ENCODE measurements at places on chromosomes 7 and 10.

- peak; percentile 14 for DNase-seq
These were observed 34.4 kb upstream of the FAM20C start for GRCh38 chr7:157771-158625.

- DNase-seq: no peak
These were observed 131.7 kb upstream of the CHST15 start for GRCh38 chr10:124225029-124225466.

DNA sequence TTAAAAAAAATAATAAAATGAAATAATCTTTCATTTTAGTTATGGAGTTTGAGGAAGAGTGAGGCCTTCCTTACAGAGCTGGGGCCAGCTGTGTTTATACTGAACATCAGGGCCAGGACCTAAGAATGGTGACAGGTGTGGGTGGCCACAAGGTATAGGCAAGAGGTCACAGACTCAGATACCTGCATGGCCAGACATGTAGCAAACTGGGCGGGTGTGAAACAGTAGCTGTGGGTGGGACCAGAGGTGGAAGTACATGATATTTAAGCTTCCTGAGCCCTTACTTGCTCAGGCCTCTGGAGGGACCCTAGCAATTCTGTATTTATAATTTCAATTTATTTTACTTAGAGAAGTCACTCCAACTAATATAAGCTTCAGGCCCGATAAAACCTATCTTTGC, 27.7 kb upstream of the CAMK1D start:
- DNase-seq: no peak

- DNase-seq: peak; percentile 73
These were observed 45.6 kb upstream of the SUN1 start for GRCh38 chr7:786472-787255.

GRCh38 chr10:118311505-118311904, 30.6 kb downstream of the FAM204A start:
- no peak for DNase-seq

DNA sequence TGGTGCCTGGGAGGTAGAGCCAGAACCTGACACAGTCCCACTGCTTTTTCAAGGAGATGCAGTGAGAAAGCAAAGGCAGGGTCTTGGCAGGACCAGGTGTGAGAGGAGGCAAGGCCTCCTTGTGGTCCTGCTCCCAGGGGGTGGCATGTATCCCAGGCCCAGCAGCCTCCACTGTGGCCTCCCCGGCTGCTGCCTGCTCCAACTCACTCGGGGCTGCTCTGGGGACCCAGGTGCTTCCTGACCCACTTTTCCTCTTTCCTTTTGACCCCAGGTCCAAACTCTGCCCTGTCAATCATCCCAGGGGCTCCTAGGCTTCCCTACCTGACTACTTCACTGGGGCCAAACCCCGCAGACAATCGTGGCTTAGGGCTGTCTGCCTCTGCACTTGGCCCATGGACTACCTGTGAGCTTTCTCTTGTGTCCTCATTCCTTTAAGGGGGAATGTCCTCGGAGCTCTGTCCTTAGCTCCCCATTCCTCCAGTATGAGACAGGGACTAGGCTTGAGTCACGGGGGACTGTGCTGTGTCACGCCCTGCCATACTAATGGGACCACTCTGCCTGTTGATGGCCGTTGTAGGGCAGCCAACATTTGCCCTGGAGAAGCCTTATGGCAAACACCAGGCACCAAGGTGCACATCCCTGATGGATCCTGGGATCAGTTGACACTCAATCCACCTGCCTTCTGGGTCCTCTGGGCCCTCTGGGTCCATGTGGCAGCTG, 1.1 kb upstream of the AEBP1 start:
- DNase-seq: no peak

DNA sequence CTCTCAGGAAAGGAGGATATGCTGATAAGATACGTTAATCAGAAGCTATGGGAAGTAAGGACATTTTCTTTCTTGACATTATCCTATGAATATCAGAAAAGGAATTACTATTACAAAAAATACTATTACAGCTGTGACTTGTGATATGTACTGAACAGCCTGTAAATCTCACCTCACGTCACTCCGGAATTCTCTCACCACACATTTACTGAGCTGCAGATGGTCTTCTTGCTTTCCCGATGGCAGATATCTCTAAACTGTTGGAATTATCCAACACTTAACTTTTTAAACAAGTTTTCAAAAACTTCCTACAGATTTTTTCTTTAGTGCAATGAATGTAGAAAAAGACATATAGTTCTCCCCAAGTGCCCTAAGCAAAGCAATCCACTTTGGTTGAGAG, 313.4 kb downstream of the GPR37 start:
- no peak for DNase-seq

GRCh38 chr10:116952729-116953128, 52.3 kb downstream of the SHTN1 start:
- no peak for DNase-seq

DNA sequence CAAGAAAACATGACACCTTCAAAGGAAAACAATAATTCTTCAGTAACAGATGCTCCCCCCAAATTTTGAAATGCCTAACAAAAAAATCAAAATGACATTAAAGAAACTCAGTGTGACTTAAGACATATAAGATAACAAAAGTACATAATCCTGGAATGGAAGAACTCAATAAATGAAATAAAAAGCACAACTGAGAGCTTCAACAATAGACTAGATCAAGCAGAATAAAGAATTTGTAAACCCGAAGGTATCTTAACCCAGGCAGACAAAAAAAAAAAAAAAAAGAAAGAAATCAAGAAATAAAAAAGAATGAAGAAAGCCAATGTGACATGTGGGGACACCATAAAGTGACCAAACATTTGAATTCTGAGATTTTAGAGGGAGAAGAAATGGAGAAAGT, 27.7 kb upstream of the LRRD1 start:
- no peak for DNase-seq

GRCh38 chr7:38736138-38736537, 105.0 kb upstream of the AMPH start:
- DNase-seq: no peak

DNA sequence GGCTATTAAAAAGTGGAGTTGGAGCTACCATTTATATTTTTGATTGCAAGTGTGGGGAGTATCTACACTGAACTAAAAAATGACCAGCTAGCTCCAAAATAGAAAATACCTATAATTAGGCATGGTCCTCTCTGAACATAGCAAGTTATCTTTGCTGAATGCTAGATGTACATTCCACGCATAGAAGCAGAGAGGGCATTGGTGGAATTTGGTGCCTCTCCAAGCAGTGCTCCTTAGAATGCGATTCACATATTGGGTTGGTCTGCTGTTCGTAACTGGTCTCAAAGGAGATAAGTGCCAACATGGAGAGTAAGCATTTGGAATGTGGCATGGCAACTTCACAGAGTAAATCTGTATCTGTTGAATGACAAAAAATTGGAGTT, 196.2 kb downstream of the PTN start:
- no peak for DNase-seq

DNA sequence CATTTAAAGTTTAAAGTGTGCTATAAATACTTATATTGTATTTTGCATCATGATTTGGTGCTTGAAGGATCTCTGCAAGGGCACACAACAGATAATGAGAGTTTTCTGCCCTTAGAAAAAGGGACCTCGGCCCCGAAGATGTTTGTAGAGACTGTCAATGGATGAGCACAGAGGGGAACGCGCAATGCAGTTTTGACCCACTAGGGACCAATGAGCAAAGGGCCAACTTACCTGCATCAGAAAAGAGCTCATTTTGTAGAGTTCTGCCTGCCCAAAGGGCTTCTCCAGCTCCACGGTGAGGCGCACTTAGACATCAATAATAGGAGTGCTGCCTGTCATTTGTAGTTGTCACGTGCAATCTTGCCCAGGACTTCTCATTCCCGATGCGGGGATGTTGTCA, 91.1 kb downstream of the BUB3 start:
- DNase-seq: no peak

DNA sequence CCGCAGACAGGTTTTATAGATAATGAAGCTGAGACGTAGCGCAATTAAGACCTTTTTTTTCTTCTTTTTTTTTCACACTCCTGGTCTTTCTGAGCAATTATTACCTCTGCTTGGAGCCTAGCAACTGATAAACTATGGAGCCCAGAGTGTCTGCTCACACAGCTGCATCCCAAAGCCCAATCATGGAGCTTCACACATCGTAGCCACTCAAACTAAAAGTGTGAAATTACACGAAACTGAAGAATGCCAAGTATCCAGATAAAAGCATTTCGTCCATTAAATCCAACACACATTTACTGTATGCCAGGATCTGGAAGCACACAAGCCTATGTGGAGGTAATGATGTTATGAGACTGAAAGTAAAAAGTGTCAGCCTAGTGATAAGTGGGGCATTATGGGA, 97.6 kb downstream of the NRP1 start:
- DNase-seq: no peak

DNA sequence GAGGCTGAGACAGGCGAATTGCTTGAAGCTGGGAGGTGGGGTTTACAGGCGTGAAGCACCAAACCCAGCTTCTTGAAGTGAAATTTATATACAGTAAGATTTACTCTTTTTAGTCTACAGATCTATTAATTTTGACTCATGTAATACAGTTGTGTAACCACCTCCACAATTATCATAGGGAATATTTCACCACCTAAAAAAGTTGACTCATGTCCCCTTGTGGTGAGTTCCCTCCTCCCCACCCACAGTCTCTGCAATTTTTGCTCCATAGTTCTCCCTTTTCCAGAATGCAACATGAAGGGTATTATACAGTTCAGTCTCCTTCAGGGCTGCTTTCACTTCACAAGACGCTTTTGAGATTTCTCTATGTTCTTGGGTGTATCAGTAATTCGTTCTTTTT, 156.8 kb downstream of the FAM107B start:
- DNase-seq: no peak

- DNase-seq: no peak
These were observed 127.1 kb downstream of the ACTR3B start for GRCh38 chr7:152886579-152887117.

- no peak for DNase-seq
These were observed 162.7 kb upstream of the ITGB1 start for GRCh38 chr10:33120700-33121099.

GRCh38 chr10:71486484-71487114, 89.9 kb downstream of the CDH23 start:
- no peak for DNase-seq

GRCh38 chr7:150405584-150406311, 26.6 kb downstream of the ZNF775 start:
- DNase-seq: no peak

GRCh38 chr10:124668517-124669051, 75.6 kb downstream of the FAM53B start:
- no peak for DNase-seq

GRCh38 chr10:22321156-22321923, 441 bp downstream of the BMI1 start:
- no peak for DNase-seq

- DNase-seq: no peak
These were observed 58.0 kb downstream of the LCOR start for GRCh38 chr10:96890172-96890513.

- no peak for DNase-seq
These were observed 167.0 kb downstream of the GATA3 start for GRCh38 chr10:8221451-8221850.

DNA sequence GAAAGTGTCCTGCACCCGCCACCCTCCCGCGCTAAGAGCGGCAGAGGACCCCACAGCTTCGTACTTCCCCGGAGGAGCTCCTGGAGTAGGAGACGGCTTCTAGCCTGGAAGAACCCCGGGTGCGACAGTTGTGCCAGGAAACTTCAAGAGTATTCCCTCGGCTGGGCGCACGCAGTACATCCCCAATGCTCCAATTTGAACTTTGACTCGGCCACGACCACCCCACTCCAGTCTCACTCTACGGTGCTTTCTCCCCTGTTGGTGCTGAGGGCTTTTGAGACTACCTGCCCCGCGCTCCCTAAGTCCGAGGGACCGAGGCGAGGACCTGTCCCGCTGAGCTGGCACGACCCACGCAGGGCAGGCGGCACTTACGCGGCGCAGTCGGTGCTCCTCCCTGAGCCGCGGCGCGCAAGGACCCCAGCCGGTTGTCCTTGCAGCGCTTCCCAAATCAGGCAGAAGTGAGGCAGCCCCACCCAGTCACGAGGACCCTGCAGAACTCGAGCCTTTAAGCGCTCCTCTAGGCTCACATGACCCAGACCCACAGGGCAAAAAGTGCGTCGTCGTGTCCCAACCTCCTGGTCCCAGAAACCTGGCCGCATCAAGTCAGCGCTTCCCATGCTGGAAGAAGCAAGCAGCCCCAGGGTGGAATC, at the start of gene CPVL:
TSS of gene CPVL (minus strand) at position 481 of the 650 bp plus-strand sequence. CDS start 25,476 bp downstream, outside the sequence.
- DNase-seq: peak; percentile 38

- DNase-seq: no peak
These were observed 67.7 kb downstream of the ST8SIA6 start for GRCh38 chr10:17386616-17387075.

DNA sequence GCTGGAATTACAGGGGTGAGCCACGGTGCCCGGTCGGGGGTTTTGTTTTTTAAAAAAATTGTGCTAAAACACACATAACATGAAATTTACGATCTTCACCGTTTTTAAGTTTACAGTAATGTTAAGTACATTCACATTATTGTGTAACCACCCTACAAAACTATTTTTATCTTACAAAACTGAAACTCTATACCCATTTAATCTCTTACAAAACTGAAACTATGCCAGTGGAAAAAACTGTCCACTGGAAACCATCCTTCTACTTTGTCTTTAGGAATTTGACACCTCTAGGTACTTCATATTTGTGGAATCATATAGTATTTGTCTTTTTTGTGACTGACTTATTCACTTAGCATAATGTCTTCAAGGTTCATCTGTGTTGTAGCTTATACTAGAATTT, 1.0 kb upstream of the PSMC2 start:
- DNase-seq: no peak

DNA sequence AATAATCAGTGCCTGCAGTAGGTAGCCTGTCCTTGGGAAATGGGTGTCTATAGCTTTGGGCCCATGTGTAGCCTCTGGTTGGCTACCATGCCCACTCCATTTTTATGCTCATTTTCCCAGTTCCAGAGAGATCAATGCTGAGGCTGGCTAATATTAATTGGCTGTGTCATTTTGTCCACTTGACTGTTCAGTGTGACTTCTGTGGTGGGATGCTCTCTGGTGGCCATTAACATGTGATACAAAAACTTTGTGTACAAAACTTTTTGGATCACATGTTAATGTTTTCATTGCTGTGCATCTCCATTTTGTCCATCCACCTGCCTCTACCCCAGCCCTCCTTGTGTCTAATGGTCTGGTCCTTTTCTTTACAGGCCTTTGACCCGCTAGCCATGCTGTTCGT, 22.7 kb downstream of the VIM start:
- no peak for DNase-seq

- no peak for DNase-seq
These were observed 106.8 kb upstream of the DIP2C start for GRCh38 chr10:796233-796632.

- no peak for DNase-seq
These were observed 716 bp downstream of the SMARCD3 start for GRCh38 chr7:151247611-151248345.

GRCh38 chr7:47652591-47652990, 70.7 kb upstream of the TNS3 start:
- DNase-seq: no peak
